D341Med (cell line): ENCODE measurements at places on chromosomes 7 and 10.

- no peak for DNase-seq
Observed at GRCh38 chr10:24730811-24731210, 7.1 kb upstream of the ARHGAP21 start.

- no peak for DNase-seq
Observed at GRCh38 chr10:133257489-133258065, 19.1 kb downstream of the ADAM8 start.

DNA sequence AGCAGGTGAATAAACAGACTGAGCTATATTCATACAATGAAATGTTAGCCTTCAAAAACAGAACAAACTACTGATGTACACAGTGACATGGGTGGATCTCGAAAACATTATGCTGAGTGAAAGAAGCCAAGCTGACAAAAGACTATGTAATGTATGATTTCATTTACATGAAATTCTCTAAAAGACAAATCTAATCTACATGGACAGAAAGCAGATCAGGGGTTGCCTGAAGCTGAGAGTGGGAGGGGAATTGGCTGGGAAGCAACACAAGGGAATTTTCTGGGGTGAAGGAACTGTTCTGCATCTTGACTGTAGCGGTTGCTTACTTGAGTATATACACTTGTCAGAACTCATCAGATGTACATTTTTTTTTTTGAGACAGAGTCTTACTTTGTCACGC is 121.7 kb upstream of the SVIL start:
- DNase-seq: no peak

GRCh38 chr10:131424836-131425491 is 113.4 kb upstream of the TCERG1L start:
- DNase-seq: no peak

- no peak for DNase-seq
Observed at GRCh38 chr10:30529373-30529998, 95.5 kb downstream of the MAP3K8 start.

GRCh38 chr10:79241990-79242619 is 105.2 kb upstream of the PPIF start:
- DNase-seq: peak; percentile 65
